ENCODE measurements at places on chromosomes 7 and 10. TPM values are rescaled to one million over a fixed set of nuclear protein-coding genes. Genes with fewer than 3 reads are reported as not detected.

H2BK1 gene
- not detected for total RNA-seq

HOXA4 gene
- total RNA-seq = 0.17 TPM

AGBL3 gene
- total RNA-seq = 2.3 TPM

LIPK gene
- not detected for total RNA-seq

LGI1 gene
- total RNA-seq = not detected

UBN2 gene
- total RNA-seq = 13.4 TPM

ADCY1 gene
- total RNA-seq = 0.10 TPM

FXYD4 gene
- not detected for total RNA-seq

PRKRIP1 gene
- 26.1 TPM for total RNA-seq

THSD7A gene
- total RNA-seq = 2.5 TPM

AFAP1L2 gene
- total RNA-seq = 71.4 TPM

ASB10 gene
- total RNA-seq = not detected

SAMD9 gene
- 17.7 TPM for total RNA-seq

AMPH gene
- 0.17 TPM for total RNA-seq

GATA3 gene
- 0.52 TPM for total RNA-seq

AVPI1 gene
- total RNA-seq = 7.5 TPM

RAPGEF5 gene
- 4.0 TPM for total RNA-seq

AKR1B15 gene
- total RNA-seq = not detected

DLX5 gene
- not detected for total RNA-seq

INMT gene
- not detected for total RNA-seq

RSPH10B2 gene
- total RNA-seq = 0.20 TPM

ACTR3C gene
- 81.8 TPM for total RNA-seq

CNNM2 gene
- total RNA-seq = 1.7 TPM

ARMC10 gene
- total RNA-seq = 67.9 TPM

UCN3 gene
- not detected for total RNA-seq

ACHE gene
- 0.94 TPM for total RNA-seq

TAS2R4 gene
- total RNA-seq = not detected

FAM13C gene
- total RNA-seq = not detected

C10orf53 gene
- total RNA-seq = not detected

TMEM196 gene
- total RNA-seq = 0.17 TPM

NPTX2 gene
- total RNA-seq = not detected

ICA1 gene
- 26.6 TPM for total RNA-seq

CCL26 gene
- not detected for total RNA-seq

CAMK2B gene
- 0.20 TPM for total RNA-seq

PLAC9 gene
- not detected for total RNA-seq

PNLIPRP1 gene
- total RNA-seq = not detected

NUTM2B gene
- total RNA-seq = not detected

RADIL gene
- total RNA-seq = not detected

PKD1L1 gene
- under 0.01 TPM for total RNA-seq

ATOH7 gene
- total RNA-seq = not detected

ZNF804B gene
- not detected for total RNA-seq

PNLIPRP3 gene
- not detected for total RNA-seq

SPDYE2B gene
- total RNA-seq = not detected

CFAP46 gene
- total RNA-seq = 6.1 TPM

OR2A5 gene
- not detected for total RNA-seq
